ENCODE measurements at places on chromosomes 3 and 15.

GRCh38 chr3:162729686-162730085, 1233.1 kb downstream of the OTOL1 start:
- no peak for DNase-seq

DNA sequence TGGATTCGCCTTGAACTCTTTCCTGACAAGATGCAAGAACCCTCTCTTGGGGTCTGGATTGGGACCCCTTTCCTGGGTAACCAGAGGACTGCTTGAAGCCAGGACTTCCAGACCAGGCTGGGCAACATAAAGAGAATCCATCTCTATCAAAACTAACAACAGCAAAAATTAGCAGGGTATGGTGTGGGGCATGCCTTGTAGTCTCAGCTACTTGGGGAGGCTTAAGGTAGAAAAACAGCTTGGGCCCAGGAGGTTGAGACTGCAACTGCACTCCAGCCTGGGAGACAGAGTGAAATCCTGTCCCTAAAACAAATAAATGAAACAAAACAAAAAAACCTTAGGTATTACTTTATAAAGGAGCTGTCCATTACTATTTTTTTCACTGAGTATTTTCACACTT, 93.1 kb upstream of the PLXND1 start:
- no peak for DNase-seq

DNA sequence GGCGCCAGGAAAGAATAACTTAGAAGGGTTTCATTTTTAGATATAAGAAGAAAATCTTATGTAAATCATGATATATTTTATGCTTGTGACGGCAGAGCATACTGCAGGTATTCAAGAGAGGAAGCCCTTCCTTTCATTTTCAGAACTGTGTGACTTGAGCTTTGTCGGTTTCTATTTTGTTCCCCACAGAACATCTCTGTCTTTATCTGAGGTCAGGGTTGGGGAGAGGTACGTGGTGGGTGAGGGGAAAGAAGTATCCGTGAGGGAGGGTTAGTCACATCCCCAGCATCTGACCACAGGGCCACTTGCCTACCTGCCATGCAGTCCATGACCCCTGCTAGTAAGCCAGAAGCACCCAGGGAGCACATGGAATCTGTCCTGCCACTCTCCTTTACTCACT, 126.5 kb downstream of the DGKG start:
- DNase-seq = no peak

- no peak for DNase-seq
Observed at GRCh38 chr3:14388201-14388600, 14.2 kb upstream of the SLC6A6 start.

DNA sequence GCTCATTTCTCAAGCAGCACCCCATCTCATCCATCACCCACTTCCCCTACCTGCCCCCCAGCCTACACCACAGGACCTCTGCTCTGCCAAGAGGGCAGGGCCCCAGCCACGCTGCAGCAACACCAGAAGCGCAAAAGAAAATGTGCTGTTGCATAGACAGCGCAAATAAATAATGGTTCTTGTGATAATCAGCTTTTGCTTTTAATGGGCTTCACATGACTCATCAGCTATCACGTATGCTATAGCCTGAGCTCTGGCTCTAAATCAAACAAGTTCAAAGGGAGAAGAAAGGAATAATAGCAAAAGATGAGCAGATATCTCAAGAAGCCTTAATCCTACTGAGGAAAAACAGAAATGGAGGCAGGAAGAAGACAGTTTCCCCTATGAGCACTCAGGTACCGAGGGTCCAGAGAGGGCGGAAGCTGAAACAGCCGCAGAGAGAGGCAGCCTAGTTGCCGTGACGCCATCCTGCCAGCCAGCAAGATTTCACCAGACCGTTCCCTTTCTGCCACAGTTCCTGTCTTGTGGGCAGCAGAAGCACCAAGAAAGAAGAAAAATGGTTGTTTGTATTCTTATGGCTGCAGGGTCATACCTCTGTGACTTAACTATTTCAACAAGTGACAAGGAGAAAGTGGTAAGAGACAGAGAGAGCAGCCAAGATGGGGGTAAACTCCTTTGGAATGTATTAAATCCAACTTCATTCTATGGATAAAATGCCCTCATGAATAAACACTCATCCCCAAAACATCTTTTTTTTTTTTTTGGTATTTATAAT, 22.0 kb downstream of the RAB27A start:
- peak; percentile 46 for DNase-seq

DNA sequence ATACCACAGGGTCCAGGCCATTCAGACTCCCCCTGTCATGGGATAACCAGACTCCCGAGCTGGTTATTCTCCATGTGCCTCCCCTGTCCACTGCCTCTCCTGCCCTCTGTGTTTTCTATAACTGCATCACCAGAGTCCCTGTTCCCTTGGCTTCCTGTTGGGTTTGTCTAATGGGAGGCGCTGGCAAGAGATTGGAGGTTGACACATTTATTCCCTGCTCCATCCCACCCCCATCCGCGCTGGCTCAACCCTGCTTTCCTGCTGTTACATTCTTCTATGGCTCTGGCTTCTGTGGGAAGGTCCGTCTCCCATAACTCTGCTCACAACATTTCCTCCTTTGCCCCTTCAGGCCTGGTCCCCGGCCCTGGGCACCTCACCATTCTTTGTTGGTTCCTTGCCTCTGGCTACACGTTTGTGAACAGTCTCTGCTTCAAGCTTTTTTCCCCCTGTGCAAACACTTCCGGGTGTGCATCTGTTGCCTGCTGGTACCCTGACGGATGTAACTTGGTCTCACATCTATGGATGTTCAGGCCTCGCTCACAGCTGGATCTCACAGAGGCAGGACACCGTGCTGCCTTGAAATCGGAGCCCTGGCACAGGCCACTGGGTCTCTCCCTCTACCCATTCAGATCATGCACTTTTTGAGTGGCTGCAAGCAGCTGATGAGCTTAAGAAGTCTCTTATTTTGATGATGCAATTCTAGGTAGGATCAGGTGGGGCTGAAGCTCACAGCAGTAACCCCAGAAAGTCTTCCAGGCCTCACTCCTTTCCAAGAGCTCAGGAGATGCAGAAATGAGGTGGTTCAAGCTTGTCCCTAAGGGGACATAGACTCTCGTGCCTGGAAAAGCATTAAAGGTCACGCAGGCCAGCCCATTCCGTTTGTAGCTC, 68.6 kb upstream of the ATP13A3 start:
- no peak for DNase-seq
